ENCODE measurements at places on chromosomes 7 and 10.

- DNase-seq: no peak
Observed at GRCh38 chr7:106216517-106216922, 68.3 kb downstream of the NAMPT start.

DNA sequence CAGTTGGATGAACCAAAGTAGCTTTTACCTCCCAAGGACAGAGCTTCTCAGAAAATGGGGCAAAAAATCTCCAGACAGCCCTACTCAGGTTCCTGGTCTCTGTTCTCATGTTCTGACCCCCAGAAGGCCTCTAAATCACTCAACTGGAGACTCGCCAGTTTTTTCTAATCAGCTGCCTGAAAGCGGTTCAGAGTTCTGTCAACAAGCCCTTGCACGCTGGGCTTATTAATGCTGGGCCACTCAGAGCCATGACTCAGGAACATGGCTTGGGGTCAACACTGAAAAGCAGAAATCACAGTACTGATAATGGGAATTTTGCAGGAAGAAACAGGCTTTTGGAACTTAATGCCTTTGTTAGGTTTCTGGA is 15.3 kb downstream of the ECHDC3 start:
- no peak for DNase-seq

DNA sequence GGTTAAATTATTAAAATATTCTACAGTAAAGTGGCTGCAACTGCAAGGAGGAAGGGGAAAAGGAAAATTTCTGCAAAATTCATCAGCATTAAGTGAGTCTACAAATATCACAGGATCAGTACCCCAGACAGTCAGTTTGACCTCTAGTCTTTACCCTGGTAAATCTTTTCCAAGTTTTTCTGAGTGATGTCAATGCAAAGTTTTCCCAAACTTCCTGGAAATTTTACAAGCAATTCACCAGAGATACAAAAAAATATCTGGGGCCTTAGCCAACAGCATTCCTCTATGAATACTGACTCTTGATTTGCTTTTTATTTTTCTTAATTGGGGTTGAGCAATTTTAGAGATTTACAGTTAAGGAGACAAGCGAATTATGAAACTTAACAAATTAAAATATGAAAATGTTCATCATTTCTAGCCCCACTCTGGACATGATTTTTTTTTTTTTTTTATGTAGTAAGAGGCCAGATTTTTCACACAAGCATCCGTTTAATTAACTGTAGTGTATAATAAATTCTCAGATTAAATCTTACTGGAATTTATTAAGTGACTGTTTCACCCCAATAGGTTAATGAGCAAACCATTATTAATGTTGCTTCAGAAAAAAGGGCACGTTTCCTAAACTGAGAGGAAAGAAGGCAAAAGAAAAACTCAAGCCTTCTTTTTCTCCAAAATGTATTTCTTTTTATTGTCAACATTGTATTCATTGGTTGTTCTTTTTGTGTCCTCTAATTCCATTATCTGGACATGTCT is 539.5 kb upstream of the FZD8 start:
- no peak for DNase-seq

GRCh38 chr10:119241066-119241465 is 33.7 kb downstream of the GRK5 start:
- DNase-seq: no peak

GRCh38 chr10:65294329-65294728 is 1631.5 kb upstream of the LRRTM3 start:
- DNase-seq: no peak

DNA sequence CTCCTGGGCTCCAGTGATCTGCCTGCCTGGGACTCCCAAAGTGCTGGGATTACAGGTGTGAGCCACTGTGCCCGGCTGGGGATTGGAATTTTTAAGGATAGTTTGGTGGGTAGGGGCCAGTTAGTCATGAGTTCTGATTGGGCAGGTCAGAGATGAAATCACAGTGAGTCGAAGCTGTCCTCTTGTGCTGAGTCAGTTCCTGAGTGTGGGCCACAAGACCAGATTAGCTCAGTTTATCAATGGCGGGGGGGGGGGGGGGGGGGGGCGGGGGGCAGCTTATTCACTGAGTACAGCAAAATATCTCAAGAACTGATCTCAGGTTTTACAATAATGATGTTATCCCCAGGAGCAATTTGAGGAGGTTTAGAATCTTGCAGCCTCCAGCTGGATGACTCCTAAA is 11.6 kb upstream of the ERCC6 start:
- DNase-seq: no peak

DNA sequence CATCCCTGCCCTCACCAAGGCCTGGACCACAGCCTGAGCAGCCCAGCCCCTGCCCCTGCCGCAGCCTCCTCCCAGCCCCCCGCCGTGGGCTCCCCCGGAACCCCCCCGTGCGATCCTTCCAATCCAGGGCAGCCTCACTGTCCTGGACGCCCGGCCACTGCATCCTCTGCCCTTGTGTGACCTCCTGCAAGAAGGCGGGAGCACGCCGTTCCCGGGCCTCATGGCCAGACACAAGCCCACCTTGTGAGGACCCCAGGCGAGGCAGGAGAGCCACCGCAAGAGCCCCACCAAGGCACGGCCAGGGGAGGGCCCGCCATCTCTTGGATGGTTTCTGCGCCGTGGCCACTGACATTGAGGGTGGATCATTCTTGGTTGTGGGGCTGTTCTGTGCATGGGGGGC is 7.8 kb upstream of the LFNG start:
- DNase-seq: no peak

DNA sequence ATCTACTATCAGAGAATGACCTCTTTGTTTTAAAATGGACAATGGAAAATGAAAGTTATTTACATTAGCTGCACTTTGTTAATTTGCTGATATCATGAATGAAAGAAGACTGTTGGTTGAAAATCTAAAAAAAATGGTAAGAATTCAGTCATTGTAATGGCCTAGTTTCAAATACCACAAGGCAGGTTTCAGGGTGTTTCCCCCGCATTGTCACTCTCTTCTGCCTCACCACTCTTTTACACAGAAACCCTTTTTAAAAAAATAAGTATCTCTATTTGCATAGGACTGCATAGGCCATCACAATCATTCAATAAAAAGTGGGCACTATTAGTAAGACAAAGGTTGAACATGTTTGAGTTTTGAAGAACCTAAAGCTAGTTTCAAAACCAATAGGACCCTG is 737.1 kb downstream of the INHBA start:
- DNase-seq: no peak

- DNase-seq: no peak
Observed at GRCh38 chr7:143901332-143901667, 676 bp downstream of the TCAF1 start.

DNA sequence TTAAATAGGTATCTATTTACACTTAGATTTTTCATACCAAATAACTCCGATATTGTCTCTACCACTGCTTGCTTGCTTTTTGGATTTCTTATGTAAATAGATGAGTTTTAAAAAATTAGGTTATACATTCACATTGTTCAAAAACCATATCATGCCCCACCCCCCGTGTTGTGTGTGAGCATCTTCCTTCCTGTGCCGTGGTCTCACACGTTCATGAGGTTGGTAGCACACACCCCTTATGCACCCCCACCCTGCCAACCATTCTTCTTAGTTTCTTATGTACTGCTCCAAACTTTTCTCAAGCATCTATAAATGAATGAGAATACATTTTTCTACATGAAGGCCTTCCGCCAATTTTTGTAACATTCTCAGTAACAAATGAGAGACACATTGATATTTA is 115.6 kb downstream of the FANK1 start:
- no peak for DNase-seq

DNA sequence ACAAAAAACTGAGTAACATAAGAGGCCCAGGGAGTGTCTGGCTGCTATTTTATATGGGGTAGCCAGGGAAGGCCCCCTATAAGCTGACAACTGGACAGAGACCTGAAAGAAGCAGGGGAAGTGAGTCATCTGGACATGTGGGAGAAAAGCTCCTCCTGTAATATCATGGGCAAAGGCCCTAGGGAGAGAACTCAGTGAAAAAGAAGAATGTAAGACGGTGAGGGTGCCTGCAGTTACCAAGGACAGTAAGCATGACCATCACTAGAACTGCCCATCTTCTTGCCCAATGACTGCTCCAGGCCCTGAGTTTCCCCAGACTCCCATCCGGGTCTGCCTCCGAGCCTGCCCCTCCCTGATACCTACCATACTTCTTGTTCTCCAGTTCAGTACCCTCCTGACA is 2.3 kb downstream of the ELMO1 start:
- DNase-seq: no peak

GRCh38 chr7:79386688-79387422 is 66.6 kb downstream of the MAGI2 start:
- no peak for DNase-seq

- no peak for DNase-seq
Observed at GRCh38 chr7:36032361-36032818, 120.7 kb upstream of the EEPD1 start.

DNA sequence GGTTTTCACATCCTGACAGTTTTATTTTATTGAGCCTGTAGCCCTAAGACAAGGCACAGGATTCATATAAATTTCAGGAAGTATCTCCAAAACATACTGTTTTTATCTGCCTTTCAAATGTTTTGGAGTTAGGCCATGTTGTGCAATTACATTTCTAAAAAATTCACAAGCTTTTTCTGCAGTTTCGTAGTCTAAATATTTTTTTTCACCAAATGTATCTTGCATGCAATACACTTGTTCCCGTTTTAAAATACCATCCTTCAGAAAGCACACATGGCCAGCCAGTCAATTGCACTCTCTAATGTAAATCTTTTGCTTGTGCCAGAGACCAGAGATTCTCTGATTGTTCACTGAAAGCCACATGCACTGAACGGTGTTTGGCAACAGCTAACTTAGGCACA is 161.5 kb upstream of the PRKCQ start:
- DNase-seq: no peak

DNA sequence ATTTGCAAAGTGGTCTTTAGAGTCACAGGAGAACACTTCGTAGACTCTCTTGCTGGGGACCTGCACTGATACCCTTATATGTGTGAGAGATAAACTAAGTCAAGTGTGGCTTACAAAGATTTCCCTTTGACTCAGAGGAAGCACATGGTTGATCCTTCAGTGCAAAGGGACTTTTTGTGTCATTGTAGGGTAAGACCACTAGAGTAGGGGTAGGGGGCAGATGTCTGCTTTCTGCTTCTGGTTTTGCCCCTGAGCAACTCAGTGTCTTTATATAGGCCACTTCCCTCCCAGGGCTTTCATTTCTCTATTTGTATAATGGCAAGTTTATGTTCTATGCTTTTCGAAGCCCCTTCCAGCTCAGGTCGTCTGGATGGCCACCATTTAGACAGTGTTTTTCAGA is 281.7 kb downstream of the SORCS3 start:
- no peak for DNase-seq

- no peak for DNase-seq
Observed at GRCh38 chr7:24349339-24349738, 65.3 kb downstream of the NPY start.

DNA sequence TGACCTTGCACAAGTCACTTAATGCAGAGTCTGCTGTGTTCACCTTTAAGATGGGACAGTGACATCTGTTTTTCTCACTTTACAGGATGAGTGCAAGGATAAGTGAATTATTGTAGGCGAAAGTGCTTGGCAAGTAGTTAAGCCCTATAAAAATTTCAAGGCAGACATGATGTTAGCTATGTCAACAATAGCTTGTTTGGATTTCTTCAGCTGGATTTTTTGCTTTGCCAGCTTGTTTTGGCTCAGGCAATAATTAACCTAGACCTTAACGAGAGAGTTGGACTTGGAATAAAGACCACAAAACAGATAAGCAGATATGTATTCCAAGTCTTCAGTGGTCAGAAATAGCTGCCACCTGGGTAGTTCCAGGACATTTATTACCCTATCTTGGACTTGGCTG is 255.2 kb downstream of the ARL4A start:
- no peak for DNase-seq
